ENCODE measurements at places on chromosomes 5 and 9. TPM values are rescaled to one million over a fixed set of nuclear protein-coding genes. Genes with fewer than 3 reads are reported as not detected.

The AK8 gene
- polyA plus RNA-seq: not detected

The CYLC2 gene
- not detected for polyA plus RNA-seq

The SH3GLB2 gene
- 143 TPM for polyA plus RNA-seq

The GLDC gene
- not detected for polyA plus RNA-seq

The UGCG gene
- polyA plus RNA-seq: 12.5 TPM

The OGN gene
- 10.8 TPM for polyA plus RNA-seq

The SPEF2 gene
- polyA plus RNA-seq: 1.8 TPM

The ITGA2 gene
- 0.69 TPM for polyA plus RNA-seq

The NACC2 gene
- polyA plus RNA-seq: 3.6 TPM

The NFIB gene
- polyA plus RNA-seq: 3.7 TPM

The ADAM19 gene
- polyA plus RNA-seq: 1.2 TPM

The STPG3 gene
- not detected for polyA plus RNA-seq

The TDRD7 gene
- polyA plus RNA-seq: 15.5 TPM

The SOHLH1 gene
- polyA plus RNA-seq: not detected

The PKD2L2 gene
- polyA plus RNA-seq: not detected

The SOX30 gene
- polyA plus RNA-seq: not detected

The SAXO1 gene
- polyA plus RNA-seq: not detected

The FBP2 gene
- polyA plus RNA-seq: not detected

The TICAM2 gene
- 1.9 TPM for polyA plus RNA-seq

The TMC1 gene
- polyA plus RNA-seq: 0.51 TPM

The SPATA31E1 gene
- polyA plus RNA-seq: not detected

The GKAP1 gene
- polyA plus RNA-seq: 3.3 TPM

The RAB24 gene
- polyA plus RNA-seq: 64.6 TPM

The WWC1 gene
- 11.4 TPM for polyA plus RNA-seq

The CCNI2 gene
- polyA plus RNA-seq: 5.3 TPM

The COL23A1 gene
- polyA plus RNA-seq: not detected

The INSL4 gene
- not detected for polyA plus RNA-seq

The ARSI gene
- polyA plus RNA-seq: not detected

The CNTFR gene
- polyA plus RNA-seq: 4.2 TPM

The SPINK4 gene
- 1,105 TPM for polyA plus RNA-seq

The IGFBPL1 gene
- 0.23 TPM for polyA plus RNA-seq

The CCT5 gene
- 166 TPM for polyA plus RNA-seq

The GPR150 gene
- polyA plus RNA-seq: 0.60 TPM

The RAD23B gene
- 61.2 TPM for polyA plus RNA-seq

The BNIP1 gene
- polyA plus RNA-seq: 18.7 TPM

The DOK3 gene
- 20.2 TPM for polyA plus RNA-seq

The MED22 gene
- 11.8 TPM for polyA plus RNA-seq

The CCDC171 gene
- 0.60 TPM for polyA plus RNA-seq

The NDUFS6 gene
- 94.0 TPM for polyA plus RNA-seq

The SLC1A3 gene
- 6.7 TPM for polyA plus RNA-seq

The EIF4E1B gene
- not detected for polyA plus RNA-seq

The SHISAL2B gene
- not detected for polyA plus RNA-seq

The HSD17B3 gene
- not detected for polyA plus RNA-seq

The PTAR1 gene
- 9.9 TPM for polyA plus RNA-seq

The PLPPR1 gene
- polyA plus RNA-seq: not detected

The CENPP gene
- polyA plus RNA-seq: 2.4 TPM

The NEUROG1 gene
- polyA plus RNA-seq: not detected

The PLAC8L1 gene
- polyA plus RNA-seq: not detected

The SPATA31A5 gene
- not detected for polyA plus RNA-seq

The LECT2 gene
- polyA plus RNA-seq: not detected

The KIF12 gene
- 2.5 TPM for polyA plus RNA-seq

The CCNJL gene
- polyA plus RNA-seq: 4.7 TPM
